ENCODE measurements at places on chromosomes 16 and 17. TPM values are rescaled to one million over a fixed set of nuclear protein-coding genes. Genes with fewer than 3 reads are reported as not detected.

The KRT28 gene
- total RNA-seq = not detected

The TLCD2 gene
- total RNA-seq = 4.3 TPM

The CDC42EP4 gene
- total RNA-seq = 36.4 TPM

The CLEC18C gene
- 2.6 TPM for total RNA-seq

The CDH13 gene
- total RNA-seq = 115 TPM

The MT1G gene
- total RNA-seq = not detected

The SEC14L1 gene
- total RNA-seq = 65.8 TPM

The PLCD3 gene
- total RNA-seq = 37.3 TPM

The DNAH9 gene
- total RNA-seq = not detected

The GLTPD2 gene
- total RNA-seq = not detected

The CHST4 gene
- not detected for total RNA-seq

The ODAD4 gene
- 0.35 TPM for total RNA-seq

The GPR179 gene
- not detected for total RNA-seq

The CA10 gene
- total RNA-seq = not detected

The OR3A1 gene
- total RNA-seq = not detected

The ACSM2A gene
- total RNA-seq = not detected

The KRTAP17-1 gene
- total RNA-seq = not detected

The MYH8 gene
- not detected for total RNA-seq

The LRRC75A gene
- total RNA-seq = 0.82 TPM

The CHP2 gene
- not detected for total RNA-seq

The MYO19 gene
- 22.1 TPM for total RNA-seq

The GPR139 gene
- not detected for total RNA-seq

The ARL2BP gene
- 63.3 TPM for total RNA-seq

The CHD9NB gene
- 3.5 TPM for total RNA-seq

The TPSAB1 gene
- not detected for total RNA-seq

The WWP2 gene
- 15.9 TPM for total RNA-seq

The ITGA2B gene
- total RNA-seq = 0.23 TPM

The PRSS33 gene
- total RNA-seq = not detected

The TEKT5 gene
- total RNA-seq = not detected

The KRTAP4-1 gene
- total RNA-seq = not detected

The CHST6 gene
- 0.94 TPM for total RNA-seq

The LLGL2 gene
- 0.59 TPM for total RNA-seq

The GRAPL gene
- 0.47 TPM for total RNA-seq

The DHX38 gene
- total RNA-seq = 258 TPM

The NPIPA8 gene
- total RNA-seq = not detected

The ANKRD40CL gene
- not detected for total RNA-seq

Measured in smooth muscle cell of the coronary artery (primary cell).